ENCODE measurements at places on chromosomes 6 and 20.

- no peak for DNase-seq
These were observed 20.8 kb upstream of the SLC32A1 start for GRCh38 chr20:38703526-38703925.

- no peak for DNase-seq
These were observed 109.8 kb upstream of the EXOC2 start for GRCh38 chr6:802701-803100.

- DNase-seq: no peak
These were observed 887 bp upstream of the NSFL1C start for GRCh38 chr20:1467355-1468116.

- DNase-seq: no peak
These were observed 11.7 kb downstream of the C20orf96 start for GRCh38 chr20:278607-279571.

DNA sequence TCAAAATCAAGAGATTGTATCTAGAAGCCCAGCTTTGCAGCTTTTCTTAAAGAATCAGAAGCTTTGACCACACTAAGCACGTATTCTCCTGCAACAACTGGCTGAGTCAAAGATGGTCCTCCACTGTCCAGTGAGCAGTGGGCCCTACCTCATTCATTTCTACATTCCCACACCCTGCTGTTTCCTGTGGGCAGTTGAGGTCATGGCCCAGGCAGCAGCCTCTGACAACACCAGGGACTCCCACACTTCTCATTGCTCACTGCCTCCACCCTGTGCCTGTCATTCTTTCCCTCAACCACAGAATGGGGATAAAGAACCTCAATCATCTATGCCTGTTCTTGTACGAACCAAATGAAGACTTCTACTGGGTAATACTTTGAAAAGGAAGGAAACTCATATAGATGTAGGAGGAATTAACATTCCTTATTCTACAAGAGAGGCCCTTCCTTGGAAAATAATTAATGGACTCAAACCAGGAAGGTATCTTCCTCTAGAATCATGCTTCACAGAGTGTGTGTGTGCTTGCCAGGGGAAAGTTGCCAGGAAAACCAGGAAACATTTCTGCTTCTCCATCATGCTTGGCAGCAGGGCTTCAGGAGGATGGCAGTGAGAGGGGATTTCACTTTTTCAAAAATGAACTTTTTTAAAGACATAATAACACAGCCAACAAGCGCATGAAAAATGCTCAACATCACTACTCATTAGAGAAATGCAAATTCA is 191.7 kb upstream of the RIN2 start:
- peak; percentile 18 for DNase-seq

DNA sequence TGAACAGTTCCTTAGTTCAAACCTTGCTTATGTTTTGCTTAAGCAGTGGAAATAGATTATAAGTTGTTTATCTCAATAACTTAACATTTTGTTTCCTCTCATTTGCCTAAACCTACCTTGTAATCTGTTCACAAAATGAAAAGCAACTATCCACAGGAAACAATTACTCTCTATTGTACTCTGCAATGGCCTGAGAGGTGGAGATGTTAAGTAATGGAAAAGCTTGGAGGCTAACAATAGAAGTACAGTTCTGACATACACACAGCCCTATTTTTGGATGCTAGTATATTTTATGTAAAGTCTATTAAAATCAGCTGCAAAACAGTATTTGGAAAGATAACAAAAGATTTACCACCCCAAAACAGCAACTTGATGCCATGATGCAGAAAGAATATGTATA is 82.1 kb downstream of the TINAG start:
- no peak for DNase-seq

DNA sequence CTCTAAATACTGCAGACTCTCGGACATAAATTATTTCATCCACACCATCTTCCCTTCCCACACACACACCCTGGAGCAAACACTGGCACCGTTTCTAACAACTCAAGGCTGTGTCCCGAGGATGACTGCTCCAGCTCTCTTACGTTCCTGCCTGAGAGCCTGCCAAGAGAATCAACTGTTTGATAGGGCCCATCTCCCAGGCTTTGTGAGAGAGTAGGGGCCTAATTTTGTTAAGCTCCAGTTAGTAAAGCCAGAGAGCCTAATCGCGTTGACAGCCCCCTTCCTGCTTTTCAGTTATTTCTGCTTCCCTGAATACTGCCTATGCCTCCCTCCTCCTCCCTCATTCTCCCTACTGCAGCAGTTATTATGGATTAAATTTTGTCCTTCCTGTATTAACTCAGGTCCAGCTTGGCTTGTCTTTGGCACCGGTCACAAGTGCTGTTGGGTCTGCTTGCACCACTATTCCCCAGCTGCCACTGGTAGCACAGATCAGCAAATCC is 118.1 kb upstream of the TMEM181 start:
- DNase-seq: no peak

DNA sequence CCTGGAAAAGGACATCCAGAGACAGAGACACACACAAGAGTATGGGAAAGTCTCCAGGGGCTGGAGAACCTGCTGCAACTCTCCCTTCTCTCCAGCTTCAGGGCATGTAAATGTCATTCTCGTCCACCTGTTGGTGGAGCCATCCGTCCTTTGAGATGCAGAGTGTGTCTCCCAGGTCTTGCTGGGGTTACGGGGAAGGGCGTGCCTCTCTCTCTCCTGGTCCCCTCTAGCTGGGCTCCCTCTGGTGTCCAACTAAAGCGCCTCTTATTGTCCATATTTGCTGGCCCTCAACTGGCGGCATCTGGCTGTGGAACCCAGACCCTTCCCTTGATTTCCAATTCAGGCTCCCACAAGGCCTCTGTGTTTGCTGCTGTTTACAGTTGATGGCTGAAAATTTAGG is 244.1 kb downstream of the BMP7 start:
- DNase-seq: no peak

DNA sequence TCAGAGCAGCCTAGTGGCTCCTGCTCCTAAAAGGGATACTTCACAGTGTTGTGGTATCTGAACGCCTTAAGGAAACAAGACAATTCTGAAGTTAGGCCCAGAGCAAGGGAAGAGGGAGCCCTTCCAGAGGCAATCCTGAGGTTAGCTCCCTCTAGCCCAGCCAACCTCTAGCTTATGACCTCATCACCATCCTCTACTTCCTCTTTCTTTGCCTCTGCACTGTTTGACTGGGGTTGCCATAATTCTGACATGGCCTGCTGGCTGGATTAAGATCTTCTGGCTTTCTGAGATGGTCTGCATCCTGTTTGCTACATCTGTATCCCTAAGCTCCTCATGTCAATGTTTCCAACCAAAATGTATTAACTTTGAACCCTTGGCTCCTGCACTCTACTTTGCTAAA is 23.3 kb upstream of the BMP2 start:
- no peak for DNase-seq

DNA sequence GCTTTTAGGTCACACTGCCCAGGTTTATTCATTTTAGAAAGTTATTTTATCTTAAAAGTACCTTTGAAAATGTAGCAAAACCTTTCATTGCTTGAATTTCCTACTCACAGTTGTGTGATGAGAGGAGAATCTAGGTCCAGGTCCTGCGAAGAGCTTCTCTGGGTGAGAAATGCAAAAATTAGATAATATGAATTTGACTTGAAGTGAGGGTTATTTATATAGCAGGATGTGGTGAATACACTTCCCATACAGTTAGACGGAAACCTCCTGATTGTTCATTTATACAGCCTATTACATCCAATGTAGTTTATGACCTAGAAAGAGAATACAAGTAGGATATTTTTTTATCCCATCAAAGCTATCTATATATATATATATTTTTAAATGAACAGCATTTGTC is 30.5 kb downstream of the CDKAL1 start:
- DNase-seq: no peak

DNA sequence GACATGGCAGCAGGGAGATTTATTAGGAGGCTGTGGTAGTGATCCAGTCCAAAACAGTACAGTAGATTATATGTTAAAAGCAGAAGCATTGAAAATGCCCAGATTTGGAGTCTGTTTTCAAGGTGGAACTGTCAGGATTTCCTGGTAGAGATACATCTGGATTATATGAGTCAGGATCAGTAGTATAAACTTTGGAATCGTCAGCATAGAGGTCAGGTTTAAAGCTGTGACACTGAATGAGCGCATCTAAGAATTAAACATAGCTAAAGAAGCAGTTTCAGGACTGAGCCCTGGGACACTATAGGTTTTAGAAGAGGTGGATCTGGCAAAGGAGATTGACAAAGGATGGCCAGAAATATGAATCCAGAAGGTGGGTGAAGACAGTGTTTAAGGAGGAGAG is 60.4 kb downstream of the RNF144B start:
- no peak for DNase-seq

DNA sequence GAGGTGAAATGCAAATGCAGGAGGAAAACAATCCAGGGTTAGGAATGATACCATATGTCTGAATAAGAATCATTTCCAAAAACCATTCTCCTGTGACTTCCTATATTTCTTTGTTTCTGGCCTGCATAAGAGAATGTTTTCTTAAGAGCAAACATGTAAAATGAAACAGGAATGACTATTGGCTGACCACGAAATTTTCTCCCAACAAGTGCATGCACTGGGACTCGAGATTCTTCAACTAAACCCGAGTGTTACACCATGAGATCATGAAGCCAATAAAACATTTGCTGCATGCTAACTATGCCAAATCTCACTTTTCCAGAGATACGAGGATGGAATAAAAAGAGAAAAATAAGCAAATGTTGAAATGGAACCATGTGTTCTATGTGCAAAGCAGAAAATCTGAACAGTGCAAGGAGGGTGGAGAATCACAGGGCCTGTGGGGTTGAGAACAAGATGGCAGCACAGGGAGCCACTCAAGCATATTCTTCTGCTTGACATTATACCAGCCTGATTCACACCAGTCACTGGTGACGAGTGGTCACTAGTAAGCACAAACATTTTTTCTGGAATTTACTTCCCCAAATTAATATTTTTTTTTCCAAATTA is 212.2 kb upstream of the FOXA2 start:
- DNase-seq: no peak

- no peak for DNase-seq
These were observed 98.3 kb downstream of the TIAM2 start for GRCh38 chr6:155093430-155093829.

DNA sequence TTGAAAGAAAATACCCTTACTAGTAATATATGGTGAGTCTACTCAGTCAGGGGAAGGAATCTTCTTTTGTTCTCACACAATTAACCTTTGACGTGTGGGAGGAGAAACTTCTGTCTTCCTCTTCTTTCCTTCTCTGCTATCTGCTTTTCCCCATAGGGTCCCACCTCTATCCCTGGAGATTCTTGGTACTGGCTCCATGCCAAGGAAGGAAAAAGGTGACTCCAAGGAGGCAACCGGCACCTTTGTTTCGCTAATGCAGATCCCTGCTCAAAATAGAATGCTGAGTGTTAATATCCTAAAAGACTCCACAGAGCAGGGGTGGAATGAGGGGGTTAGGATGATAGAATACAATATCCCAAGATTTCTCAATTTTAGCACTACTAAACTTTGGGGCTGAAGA is 116.7 kb downstream of the CD164 start:
- DNase-seq: no peak

DNA sequence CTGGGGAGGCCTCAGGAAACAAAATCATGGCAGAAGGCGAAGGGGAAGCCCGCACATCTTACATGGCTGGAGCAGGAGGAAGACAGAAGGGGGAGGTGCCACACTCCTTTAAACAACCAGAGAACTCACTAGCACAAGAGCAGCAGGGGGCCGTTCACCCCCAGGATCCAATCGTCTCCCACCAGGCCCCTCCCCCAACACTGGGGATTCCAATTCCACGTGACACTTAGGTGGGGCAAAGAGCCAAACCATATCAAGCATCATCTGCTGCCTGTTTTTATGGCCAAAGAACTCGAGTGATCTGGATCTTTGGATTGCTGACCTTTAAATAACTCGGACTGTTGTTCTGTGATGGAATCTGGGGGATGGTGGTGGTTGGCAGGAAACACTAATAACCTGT is 28.0 kb downstream of the PNLDC1 start:
- no peak for DNase-seq

DNA sequence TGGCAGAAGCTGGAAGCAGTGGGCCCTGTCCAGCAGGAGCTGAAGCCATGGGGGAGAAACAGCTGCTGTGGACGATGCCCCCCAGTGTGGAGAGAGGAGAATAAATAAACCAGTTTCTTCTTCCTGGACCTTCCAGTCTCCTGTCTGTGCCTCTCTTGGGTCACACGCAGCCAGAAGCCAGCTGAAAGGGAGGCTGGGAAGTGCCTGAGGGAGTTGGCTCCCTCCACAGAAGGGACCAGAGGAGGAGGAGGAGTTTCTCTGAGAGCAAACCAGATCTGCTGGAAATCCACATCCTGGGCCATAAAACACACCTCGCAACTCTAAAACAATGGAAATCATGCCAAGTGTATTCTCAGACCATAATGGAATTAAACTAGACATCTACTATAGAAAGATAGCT is 577.0 kb downstream of the CDH26 start:
- DNase-seq: no peak

- no peak for DNase-seq
These were observed 26.3 kb downstream of the SLC12A5 start for GRCh38 chr20:46055269-46055668.

DNA sequence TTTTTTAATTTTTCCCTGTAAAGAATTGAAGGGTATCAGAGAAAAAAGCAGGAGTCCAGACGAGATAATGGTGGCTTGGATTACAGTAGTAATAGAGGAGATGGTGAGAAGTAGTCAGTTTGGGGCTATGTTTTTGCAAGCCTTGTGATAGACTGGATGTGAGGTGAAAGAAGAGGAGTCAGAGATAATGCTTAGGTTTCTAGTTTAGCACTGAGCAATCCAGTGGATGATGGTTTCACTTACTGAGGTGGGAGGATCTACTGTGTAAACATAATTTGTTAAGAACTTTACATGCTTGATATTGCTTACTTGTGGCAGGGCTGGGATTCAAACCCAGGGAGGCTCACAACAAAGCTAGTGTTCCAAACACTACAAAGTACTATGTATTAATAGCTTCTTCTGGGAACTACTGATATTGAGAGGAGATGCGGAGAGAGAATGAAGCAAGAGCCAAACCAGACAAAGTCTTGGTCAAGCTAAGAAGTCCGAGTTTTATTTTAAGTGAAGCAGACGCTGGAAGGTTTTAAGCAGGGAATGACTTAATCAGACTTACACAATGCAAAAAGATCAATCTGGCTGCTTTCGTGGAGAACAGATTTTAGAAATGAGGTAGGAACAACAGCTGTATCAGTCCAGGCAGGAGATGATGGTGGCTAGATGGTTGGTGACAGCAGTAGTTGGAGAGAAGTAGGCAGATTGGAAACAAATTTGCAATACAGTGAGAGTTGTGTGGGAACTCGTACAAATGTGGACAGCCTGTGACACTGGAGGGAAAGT is 58.0 kb downstream of the ZFAND3 start:
- DNase-seq: no peak

GRCh38 chr6:157099912-157100593 is 223.3 kb downstream of the TMEM242 start:
- no peak for DNase-seq

DNA sequence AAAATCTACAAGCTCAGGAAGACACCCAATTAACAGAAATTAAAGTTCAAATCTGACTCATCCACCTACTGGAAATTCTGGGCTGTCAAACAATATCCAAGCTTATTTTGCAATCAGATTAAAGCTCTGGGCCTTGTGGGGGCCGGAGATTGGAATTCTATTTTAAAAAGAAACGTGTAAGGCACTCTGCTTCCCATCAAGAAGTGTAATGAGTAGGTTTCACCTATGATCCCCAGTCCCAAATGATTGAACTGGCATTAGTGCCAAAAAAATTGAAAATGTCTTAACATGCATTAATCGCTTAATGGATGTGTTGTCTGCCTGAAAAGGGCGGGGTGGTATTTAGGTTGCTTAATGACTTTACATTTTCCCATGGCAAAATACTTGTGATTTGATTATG is 542.4 kb upstream of the BTBD3 start:
- DNase-seq: no peak

Data from HS-5 (cell line).